ENCODE measurements at places on chromosomes 11 and 22.

GRCh38 chr22:29457730-29458129 lies 19.3 kb downstream of the RFPL1 start:
- no peak for DNase-seq

- DNase-seq = no peak
Measured at GRCh38 chr22:29641700-29642330, 38.4 kb downstream of the NF2 start.

DNA sequence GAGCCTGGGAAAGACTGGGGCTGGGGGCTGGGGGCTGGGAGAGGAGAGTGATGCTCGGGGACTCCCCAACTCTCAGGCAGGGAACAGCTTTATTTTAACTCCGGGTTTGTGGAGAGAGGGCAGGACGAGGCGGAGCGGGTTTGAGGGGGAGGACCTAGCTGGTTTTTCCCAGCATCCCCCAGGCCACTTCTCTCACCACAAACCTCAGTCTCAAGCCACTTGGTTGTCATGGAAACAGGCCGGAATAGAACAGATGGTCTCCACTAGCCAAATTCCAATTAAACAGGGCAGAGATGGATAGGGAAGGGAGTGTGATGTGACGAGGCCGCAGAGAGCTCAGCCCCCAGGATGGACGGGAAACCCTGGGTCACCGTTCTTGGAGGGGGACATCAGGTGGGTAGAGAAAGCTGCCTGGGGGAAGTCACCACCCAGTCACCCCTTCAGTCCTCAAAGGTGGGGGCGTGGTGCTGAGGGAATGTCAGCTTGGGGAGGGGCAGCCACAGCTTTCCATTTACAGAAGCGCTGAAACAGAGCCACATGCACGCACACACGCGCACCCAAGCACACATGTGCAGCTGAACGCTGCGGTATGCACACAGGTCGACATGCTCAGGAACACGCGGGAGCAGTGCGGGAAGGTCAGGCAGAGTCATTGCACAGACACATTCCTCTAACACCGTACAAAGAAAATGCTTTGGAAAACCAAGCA lies 19.2 kb downstream of the NECTIN1 start:
- no peak for DNase-seq

DNA sequence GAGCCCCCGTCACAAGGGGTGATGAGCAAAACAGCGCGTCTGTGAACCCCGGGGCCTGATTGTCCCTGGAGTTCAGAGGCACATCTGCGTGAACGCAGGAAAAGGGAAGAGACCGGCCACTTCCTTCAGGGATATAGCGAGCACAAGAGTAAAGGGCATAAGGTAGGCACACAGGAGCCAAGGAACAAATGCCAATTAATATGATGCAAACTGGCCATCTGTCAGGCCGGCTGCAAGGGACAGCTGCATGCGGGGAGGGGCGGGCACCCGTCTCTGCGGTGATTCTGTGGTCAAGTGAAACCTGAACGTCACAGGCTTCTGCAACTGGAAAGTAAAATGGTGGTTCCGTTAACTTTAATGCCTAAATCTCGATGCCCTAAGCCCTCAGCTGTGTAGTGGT lies 64.7 kb downstream of the TRIM29 start:
- DNase-seq = no peak

DNA sequence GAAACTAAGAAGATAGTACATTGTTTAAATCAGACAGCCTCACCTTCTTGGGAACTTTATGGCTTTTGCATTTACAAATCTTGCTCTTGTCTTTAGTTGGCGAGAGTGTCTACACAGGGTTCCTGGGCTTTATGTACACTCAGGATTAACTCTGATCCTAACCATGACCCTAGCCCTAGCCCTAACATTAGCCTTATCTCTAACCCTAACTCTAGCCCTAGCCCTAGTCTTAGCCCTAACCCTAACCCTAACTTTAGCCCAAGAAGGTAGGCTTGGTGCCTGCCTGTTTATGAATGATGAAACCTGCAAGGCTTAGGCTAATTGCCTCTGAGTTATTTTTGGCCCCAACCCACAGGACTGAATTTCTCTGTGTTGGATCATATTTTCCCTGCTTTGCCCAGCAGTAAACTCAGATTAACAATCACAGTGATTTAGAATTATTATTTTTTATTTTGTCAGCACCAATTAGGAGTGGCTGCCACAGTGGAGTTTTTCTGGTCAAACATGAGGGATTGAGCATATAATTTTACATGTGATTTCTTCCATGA lies 44.1 kb upstream of the OR9Q1 start:
- no peak for DNase-seq

GRCh38 chr22:36366291-36366708 lies 21.5 kb downstream of the MYH9 start:
- no peak for DNase-seq

GRCh38 chr11:8717876-8718753 lies 35.5 kb downstream of the RPL27A start:
- peak; percentile 24 for DNase-seq

- no peak for DNase-seq
Measured at GRCh38 chr11:128297091-128297651, 290.2 kb downstream of the ETS1 start.

Data from epithelial cell of prostate (primary cell).